Psoas muscle (tissue), 8 donors: ENCODE measurements at places on chromosomes 4 and X. TPM values are rescaled to one million over a fixed set of nuclear protein-coding genes. Genes with fewer than 3 reads are reported as not detected.

DNA sequence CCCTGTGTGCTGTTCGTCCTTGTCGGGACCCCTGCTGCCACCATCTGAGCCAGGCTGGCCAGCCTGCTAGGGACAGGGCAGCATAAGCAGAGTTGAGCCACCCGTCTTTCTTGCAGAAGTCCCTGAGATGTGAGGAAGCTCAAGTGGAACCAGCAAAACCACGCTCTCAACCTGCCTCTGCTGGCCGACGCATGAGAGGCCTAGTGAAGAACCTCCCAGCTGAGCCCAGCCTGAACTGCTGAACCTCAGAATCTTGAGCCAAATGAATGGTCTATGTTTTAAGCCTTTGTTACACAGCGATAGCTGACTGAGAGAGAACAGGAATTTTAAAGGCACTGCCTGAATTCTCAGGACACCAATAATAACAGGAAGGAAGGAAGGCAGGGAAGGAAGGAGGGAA lies 98.9 kb upstream of the ADRA2C start:
- DNase-seq = no peak

GRCh38 chr4:183011213-183011907 lies 87.7 kb upstream of the WWC2 start:
- DNase-seq = no peak

DNA sequence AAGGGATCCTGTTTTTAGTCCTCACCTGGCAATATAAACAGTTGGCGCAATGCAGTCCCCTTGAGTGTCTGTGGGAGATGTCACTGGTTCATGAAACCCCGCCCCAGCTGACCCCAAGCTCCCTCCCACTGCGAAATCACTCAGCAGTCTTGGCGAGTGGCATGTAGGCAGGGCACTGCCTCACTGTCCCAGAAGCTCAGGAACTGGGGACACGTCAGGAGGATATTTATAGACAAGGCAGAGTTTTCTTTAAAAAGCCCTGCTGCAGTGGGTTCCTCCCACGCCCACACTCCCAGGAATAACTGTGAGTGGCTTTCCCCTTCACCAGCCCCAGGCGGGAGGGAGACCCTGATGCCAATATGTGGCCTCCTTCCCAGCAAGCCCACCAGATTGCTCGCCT lies 44.3 kb upstream of the PPP2R2C start:
- no peak for DNase-seq

- DNase-seq = no peak
These were observed 86.7 kb upstream of the NKX1-1 start for GRCh38 chr4:1492651-1493539.

DNA sequence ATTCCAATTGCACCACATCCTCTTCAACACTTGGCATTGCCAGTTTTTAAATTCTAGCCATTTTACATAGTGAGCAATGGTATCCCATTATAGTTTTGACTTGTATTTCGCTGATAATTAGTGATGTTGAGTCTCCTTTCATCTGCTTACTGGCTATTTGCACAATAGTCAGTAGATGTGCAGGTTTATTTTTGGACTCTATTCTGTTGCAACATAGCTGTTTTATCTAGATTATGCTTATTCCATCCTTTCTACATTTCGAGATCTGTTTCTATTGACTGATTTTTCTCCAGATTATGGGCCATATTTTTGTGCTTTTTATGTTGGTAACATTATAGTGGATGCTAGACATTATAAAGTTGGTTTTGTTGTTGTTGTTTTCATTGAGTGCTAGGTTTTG lies 106.1 kb downstream of the WWC2 start:
- no peak for DNase-seq

Gene ACE2
- total RNA-seq = 0.54 TPM

Gene OPN1MW
- total RNA-seq = not detected

Gene NPY1R
- total RNA-seq = 0.69 TPM

Gene FHDC1
- total RNA-seq = 0.54 TPM
